Erythroblast (primary cell): ENCODE measurements at places on chromosomes 6 and 20.

DNA sequence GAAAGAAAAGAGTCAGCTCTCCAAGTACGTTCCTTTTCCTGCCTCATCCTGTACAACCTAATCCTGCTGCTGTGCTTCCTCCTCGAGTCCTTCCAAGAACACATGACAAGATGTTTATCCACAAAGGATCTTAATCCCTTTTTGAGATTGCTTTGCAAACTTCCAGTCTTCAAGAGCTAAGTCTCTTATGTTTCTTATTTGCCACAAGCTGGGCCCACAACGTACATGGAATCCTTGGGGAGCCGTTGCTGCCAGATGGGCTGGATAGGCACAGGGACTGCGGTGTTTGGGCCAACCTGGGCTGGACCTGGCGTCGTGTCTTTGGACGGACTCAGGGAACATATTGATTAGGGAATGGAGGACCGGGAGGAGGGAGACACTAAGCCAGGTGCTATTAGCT lies 79.7 kb upstream of the AFDN start:
- DNase-seq = no peak

DNA sequence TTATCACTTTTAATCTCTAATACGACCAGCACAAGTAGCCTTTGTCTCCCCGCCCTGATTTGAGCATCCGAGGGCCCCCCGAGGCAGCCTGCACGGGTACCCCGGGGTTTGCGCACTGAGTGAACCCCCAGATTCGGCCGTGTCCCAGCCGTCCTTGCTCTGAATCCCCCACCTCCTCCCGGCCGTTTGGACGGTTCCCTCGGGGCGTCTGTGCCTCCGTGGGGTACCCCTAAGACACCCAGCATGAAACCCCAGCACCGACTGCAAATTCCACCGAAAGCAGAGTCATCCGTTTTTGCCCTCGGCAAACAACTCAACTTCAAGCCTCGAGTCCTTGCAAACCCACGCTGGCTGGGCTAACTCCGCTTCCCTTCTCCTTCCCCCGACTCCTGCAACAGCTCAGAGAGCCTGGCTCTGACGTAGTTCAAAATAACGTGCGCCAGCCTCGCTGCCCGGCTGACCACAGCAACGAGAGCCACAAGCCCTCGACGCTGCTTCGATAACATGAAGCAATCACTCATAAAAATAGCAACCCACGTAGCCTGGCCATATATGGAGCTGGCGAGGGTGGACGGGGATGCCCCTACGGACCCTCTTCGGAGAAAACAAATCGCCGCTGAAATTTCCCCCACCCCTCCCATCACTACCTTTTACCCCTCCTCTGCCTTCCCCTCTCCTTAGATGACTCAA lies 764 bp upstream of the SNAP25 start:
- no peak for DNase-seq

GRCh38 chr6:115468272-115469005 lies 592.3 kb downstream of the FRK start:
- DNase-seq = no peak

- DNase-seq = no peak
Observed at GRCh38 chr6:89120371-89120770, 2.5 kb upstream of the SRSF12 start.

GRCh38 chr6:113994934-113995342 lies 24.0 kb upstream of the HDAC2 start:
- peak; percentile 48 for DNase-seq

- DNase-seq = no peak
Observed at GRCh38 chr6:157268396-157268795, 54.9 kb downstream of the TMEM242 start.

GRCh38 chr6:156316583-156317125 lies 460.5 kb upstream of the ARID1B start:
- no peak for DNase-seq

GRCh38 chr6:30263734-30264133 lies 50.5 kb upstream of the TRIM26 start:
- DNase-seq = no peak

GRCh38 chr6:111238464-111239119 lies 151.3 kb downstream of the SLC16A10 start:
- DNase-seq = peak; percentile 18

- DNase-seq = no peak
Observed at GRCh38 chr20:59987135-59987534, 28.9 kb downstream of the CDH26 start.

GRCh38 chr6:136549300-136550044 lies 750 bp downstream of the MAP7 start:
- DNase-seq = no peak

GRCh38 chr6:134000443-134000842 lies 47.4 kb downstream of the TBPL1 start:
- no peak for DNase-seq

GRCh38 chr6:100084991-100085364 lies 91.0 kb upstream of the MCHR2 start:
- DNase-seq = no peak

GRCh38 chr6:101422251-101422650 lies 28.7 kb downstream of the GRIK2 start:
- DNase-seq = no peak

- DNase-seq = peak; percentile 61
Observed at GRCh38 chr20:48904566-48905296, 16.8 kb upstream of the ARFGEF2 start.

DNA sequence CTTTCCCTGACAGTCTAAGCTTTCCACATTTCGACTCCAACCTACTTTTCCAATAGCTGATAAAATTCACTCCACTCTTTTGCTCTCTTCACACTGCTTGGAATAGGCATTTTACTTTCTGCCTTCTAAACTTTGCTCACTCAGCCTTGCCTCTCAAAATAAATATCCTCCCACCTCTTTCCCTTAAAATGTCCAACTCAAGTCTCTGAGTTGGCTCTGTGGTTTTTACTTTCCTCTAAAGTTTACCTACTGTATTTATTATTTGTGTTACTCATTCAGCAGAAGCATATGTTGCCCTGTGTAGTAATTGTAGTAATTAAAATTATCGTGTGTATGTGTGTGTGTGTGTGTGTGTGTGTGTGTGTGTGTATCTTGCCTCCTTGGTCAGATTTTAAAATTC lies 20.0 kb upstream of the CDYL start:
- no peak for DNase-seq

DNA sequence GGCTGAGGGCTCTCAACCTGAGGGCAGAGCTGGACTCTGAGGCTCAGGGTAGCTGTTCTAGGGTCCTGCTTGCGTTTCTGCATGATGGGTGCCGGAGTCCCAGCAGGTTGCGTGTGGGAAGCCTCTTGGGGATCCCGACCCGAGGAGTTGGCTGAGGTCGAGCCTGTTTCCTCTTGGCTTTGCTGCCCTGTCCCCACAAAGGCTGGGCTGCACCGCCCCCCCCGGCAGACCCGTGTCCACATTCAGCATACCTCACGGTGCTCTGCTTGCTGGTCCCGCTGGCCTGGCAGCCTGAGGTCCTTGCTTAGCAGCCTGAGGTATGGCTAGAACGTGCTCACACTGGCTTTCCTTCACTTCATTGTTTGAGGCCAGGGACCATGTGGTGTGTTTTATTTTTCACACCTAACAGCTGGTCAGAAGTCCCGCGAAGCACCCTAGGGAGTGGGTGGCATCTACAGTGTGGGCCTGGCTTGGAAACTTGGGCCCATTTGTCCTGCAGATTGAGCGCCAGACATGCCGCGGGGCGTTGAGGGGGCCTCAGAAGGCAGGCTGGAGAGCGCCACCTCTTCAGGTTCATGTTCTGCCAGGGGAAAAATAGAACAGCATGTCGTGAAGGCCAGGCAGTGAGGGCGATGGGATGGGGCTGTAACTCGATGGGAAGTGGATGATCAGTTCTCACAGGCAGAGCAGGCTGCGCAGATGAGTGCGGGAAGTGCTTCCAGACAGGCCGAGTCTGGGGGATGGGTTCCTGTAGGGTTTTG lies 9.5 kb downstream of the LSM14B start:
- no peak for DNase-seq

DNA sequence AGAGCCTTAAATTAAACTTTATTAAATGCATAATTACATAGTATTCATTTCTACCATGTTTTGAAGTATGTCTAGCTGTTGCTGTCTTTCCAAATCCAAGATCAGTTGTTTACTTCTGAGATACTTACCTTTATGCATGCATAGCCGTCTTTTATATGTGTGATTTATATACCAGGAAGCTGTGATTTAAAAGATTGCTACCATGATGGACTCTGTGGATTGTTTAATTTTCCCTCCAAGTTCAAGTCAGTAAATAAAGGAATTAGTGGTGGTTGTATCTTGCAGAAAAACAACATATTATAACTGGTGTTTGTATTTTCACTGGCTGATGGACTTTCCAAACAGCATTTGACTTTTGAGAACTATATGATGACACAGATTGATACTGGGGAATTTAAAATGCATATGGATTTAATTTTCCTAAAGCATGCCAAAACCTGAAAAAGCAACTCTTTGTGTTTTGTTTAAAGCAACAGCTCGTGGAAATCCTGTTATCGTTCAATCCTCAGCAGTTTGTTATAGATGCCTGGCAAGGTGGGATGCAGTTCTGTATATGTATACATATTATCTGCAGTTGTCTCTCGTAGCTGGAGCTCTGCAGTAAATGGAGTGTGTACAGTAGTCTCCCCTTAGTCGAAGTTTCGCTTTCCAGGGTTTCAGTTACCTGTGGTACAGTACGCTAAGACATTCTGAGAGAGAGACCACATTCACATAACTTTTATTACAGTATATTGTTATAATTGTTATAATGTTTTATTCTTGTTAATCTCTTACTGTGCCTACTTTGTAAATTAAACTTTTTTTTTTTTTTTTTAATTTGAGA lies 77.1 kb downstream of the CBFA2T2 start:
- no peak for DNase-seq

- DNase-seq = no peak
Observed at GRCh38 chr20:52247548-52247947, 56.0 kb upstream of the ZFP64 start.

- no peak for DNase-seq
Observed at GRCh38 chr6:47716207-47716606, 17.8 kb downstream of the ADGRF4 start.

GRCh38 chr6:99232056-99232455 lies 117.4 kb downstream of the FAXC start:
- no peak for DNase-seq

DNA sequence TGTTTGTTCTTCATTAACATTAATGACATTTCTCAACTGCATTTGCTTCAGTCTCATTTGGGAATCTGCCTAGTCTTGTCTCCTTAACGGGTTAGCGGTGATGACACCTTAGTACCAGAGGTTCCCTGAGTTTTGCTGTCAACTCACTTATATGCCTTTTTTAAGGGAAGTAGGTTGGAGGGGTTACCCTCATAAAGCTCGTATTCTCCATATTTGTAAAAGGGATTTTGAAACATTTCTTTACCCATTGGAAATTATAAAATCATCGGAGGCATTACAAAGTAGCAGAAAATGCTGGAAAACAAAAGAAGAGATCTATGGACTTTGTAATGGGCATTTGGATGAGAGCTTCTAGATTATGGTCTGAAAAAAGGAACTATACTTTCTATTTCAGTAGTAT lies 88.7 kb upstream of the PRDM1 start:
- DNase-seq = no peak

DNA sequence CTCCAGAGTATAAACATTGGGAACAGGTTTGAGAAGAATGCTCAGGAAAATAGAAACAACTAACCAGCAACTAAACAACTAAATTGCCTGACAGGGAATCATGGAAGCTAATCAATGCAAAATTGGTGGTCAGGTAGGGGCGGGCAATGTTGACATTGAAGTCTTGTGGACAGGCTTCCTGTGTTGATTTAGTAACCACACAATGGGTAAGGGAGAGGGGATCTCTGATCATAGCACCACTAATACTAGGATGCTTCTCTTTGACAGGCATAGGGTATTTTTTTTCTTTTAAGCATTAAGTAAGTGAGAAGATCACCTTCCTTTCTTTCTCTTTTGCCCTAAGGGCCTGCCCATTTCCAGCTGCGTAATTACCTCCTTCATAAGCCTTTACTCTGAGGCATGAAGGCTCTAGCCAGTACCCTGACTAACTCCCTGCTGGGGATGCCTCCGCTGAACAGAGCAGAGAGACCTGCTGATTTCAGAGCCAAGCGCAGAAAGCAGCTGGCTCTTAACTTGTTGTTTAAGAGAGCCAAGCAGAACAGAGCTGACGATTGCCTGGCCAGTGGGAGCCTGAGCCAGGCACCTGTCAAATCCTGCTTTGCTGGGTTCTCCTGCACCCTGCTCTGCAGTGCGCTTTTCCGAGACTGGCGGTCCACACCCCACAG lies 118.7 kb downstream of the BMP2 start:
- no peak for DNase-seq

- DNase-seq = no peak
Observed at GRCh38 chr6:108654465-108655106, 93.9 kb downstream of the FOXO3 start.

DNA sequence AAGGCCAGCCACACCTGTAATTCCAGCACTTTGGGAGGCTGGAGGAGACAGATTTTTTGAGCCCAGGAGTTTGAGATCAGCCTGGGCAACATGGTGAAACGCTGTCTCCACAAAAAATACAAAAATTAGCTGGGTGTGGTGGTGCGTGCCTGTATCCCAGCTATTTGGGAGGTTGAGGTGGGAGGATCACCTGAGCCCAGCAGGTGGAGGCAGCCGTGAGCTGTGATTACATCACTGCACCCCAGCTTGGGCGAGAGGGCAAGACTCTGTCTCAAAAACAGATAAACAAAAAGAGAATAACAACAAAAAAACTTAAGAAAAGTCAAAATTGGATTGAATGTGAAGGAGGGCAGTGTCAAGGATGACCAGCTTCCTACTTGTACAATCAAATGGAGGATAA lies 2.9 kb downstream of the TPD52L1 start:
- DNase-seq = no peak

DNA sequence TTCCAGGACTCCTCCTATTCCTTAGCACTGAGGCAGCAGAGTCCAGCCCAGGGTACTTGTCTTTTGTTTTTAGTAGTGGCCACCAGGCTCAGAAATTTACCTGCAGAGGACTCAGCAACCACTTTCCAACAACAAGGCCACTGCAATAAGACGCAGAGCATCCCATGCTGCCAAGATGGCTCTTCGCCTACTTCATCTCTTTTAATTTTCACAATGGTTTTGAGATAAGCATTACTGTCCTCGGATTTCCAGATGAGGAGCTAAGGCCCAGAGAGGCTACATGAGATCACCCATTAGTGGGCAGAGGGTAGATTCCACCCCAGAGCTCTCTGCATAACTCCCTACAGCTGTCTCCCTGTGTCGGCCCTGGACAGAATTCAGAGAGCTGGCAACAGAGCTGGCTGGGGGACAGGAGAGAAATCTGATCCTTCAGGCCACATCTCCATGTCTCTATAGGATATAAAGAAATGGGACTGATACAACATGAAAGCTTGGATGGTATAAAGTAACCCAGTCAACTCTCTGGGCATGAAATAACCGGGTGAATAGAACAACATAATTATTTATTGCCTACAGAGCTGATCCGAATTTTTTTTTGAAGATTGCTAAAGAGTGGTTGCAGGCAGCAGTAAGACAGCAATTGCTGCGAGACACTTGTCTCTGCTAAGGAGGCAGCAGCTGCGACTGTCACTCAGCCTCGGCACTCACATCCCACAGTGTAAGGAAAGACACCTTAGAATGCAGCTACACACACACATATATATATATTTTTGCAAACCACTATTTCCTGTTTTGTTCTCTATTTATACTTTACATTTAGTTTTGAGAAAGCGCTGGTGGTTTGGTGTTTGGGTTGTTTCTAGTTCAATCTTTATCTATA lies 37.2 kb downstream of the SCML4 start:
- no peak for DNase-seq
